Aorta (tissue), 5 donors: ENCODE measurements at places on chromosomes 1 and 21. TPM values are rescaled to one million over a fixed set of nuclear protein-coding genes. Genes with fewer than 3 reads are reported as not detected.
A peak's percentile ranks its signal among the peaks of the same experiment; 100 is the strongest.

GRCh38 chr1:220529521-220530020, 1.6 kb downstream of the MARK1 start:
- peaks cover 2% of the 10 kb centered on the region for H3K4me1 ChIP-seq
- peak overlapping the region; percentile 35 for H3K4me3 ChIP-seq
- peak overlapping the region; percentile 23 for H3K27ac ChIP-seq
- H3K27me3 ChIP-seq = no peaks in the 10 kb centered on the region

- H3K27ac ChIP-seq = no peak overlapping the region
- H3K4me1 ChIP-seq = no peaks in the 10 kb centered on the region
- H3K36me3 ChIP-seq = no peaks in the 10 kb centered on the region
- H3K27me3 ChIP-seq = no peaks in the 10 kb centered on the region
- no peak overlapping the region for H3K4me3 ChIP-seq
Measured at GRCh38 chr1:29772584-29773100, 536.3 kb downstream of the PTPRU start.

GRCh38 chr1:47424336-47424982, 8.4 kb downstream of the FOXE3 start:
- no peak overlapping the region for H3K4me3 ChIP-seq
- no peaks in the 10 kb centered on the region for H3K4me1 ChIP-seq
- no peaks in the 10 kb centered on the region for H3K27me3 ChIP-seq
- no peaks in the 10 kb centered on the region for H3K36me3 ChIP-seq
- H3K27ac ChIP-seq = no peak overlapping the region
- no peak for DNase-seq

ZNF593OS gene
- total RNA-seq = not detected

GRCh38 chr1:162680419-162681121, 48.3 kb downstream of the DDR2 start:
- H3K27me3 ChIP-seq = no peaks in the 10 kb centered on the region
- H3K27ac ChIP-seq = no peak overlapping the region
- no peak for DNase-seq
- H3K36me3 ChIP-seq = no peaks in the 10 kb centered on the region
- H3K4me3 ChIP-seq = no peak overlapping the region

ALX3 gene
- not detected for total RNA-seq

- DNase-seq = peak; percentile 90
- no peak overlapping the region for H3K4me3 ChIP-seq
- H3K27ac ChIP-seq = no peak overlapping the region
- no peaks in the 10 kb centered on the region for H3K4me1 ChIP-seq
- H3K36me3 ChIP-seq = no peaks in the 10 kb centered on the region
Measured at GRCh38 chr1:225467193-225468020, 39.6 kb upstream of the LBR start.

DNA sequence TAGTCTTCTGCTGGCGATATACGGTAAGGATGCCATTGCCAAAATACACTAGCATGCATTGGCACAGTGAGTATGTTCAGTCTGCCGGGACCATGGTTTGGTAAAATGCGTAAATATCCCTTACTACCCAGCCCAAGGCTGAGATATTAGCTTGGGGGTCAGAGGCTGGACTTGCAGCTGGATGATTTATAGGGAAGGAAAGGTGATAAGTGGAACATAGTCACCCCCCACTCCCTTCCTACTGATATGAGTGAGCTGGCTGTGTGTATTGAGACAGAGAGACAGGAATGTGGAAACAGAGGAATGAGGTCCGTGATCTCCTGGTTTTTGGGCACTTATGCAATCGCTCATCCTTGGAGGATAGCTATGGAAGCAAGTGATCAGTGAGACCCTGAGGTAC, 642.8 kb downstream of the KCNT2 start:
- no peaks in the 10 kb centered on the region for H3K27me3 ChIP-seq
- DNase-seq = no peak
- no peak overlapping the region for H3K4me3 ChIP-seq
- no peaks in the 10 kb centered on the region for H3K4me1 ChIP-seq

DNA sequence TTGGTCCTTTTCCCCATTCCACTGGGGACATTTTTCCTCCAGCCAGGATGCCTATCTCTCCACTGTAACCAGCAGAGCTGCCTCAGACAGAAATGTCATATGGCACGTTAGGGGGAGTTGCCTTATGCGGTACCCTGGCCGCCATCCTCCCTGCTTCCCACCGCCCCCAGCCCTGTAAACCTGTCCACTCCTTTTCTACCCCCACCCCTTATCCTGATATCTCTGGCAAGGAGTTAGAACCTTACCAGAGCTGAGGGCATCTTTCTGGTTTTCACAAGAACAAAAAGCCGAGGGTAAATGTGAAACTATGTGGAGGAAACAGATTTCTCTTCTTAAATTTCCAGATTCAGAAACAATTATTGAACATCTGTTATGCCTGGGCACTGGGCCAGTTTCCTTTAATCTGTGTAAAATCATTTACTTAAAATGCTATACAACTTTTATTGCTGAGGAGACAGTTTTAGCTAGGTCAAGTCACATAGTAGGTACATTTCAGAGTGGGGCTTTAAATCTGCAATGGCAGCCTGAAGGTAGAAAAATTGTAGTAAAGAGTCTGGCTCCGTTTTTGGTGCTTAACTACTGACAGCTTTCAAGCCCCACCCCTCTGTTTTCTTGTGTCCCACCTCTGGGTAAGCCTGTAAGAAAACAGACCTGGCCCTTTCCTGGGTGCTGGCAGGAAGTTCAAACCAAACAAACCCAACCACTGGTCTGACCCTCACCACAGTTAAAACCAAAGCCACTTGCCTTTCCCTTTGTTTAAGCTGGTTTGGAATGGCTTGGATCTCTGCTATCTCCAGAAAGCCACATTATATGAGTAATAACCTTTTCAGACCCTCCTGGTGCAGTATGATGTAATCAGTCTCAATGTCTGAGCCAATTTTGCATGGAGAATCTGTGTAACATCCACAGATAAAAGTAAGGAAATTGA, 319.0 kb downstream of the HHAT start:
- no peaks in the 10 kb centered on the region for H3K36me3 ChIP-seq
- H3K27me3 ChIP-seq = no peaks in the 10 kb centered on the region
- H3K4me1 ChIP-seq = no peaks in the 10 kb centered on the region
- no peak for DNase-seq
- H3K27ac ChIP-seq = no peak overlapping the region

COL16A1 gene
- total RNA-seq = 188 TPM

GRCh38 chr1:178940068-178940765, 69.3 kb upstream of the ANGPTL1 start:
- peaks cover 4% of the 10 kb centered on the region for H3K4me1 ChIP-seq
- peak overlapping the region; percentile 87 for H3K27ac ChIP-seq
- H3K27me3 ChIP-seq = no peaks in the 10 kb centered on the region
- H3K36me3 ChIP-seq = no peaks in the 10 kb centered on the region
- no peak overlapping the region for H3K4me3 ChIP-seq
- no peak for DNase-seq

DNA sequence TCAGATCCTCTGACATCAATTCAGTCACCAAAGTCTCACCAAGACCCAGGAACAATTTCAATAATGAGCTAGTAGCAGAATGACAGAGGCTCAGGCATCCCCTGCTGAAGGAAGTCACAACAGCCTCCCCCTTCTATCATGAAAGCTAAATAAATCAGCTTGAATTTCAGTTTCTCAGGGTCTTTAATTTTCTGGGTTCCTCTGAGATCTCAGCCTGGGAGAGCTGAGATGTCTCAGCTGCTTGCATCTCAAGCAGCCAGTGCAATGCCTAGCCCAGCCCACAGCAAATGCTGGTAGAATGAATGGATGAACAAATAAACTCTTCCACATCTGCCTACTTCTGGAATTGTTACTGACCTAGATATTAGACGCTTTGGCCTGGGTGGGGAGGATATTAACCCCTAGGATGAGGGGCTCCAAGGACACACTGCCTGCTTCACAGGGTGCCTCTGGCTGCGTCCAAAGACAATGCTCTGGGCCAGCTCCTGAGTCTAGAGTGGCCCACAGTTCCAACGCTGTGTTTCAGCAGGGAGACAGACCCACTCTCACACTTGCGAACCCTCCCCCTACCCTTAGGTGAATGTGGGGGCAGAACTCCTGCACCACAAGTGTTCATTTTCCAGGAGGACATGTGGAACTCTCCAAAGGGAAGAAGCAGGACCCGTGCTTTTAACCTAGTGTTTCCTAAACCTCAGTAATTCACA, 11.2 kb upstream of the LORICRIN start:
- no peak overlapping the region for H3K4me3 ChIP-seq
- no peak for DNase-seq
- H3K36me3 ChIP-seq = no peaks in the 10 kb centered on the region
- H3K27me3 ChIP-seq = no peaks in the 10 kb centered on the region
- no peak overlapping the region for H3K27ac ChIP-seq
- H3K4me1 ChIP-seq = no peaks in the 10 kb centered on the region

LCE2C gene
- not detected for total RNA-seq

DNA sequence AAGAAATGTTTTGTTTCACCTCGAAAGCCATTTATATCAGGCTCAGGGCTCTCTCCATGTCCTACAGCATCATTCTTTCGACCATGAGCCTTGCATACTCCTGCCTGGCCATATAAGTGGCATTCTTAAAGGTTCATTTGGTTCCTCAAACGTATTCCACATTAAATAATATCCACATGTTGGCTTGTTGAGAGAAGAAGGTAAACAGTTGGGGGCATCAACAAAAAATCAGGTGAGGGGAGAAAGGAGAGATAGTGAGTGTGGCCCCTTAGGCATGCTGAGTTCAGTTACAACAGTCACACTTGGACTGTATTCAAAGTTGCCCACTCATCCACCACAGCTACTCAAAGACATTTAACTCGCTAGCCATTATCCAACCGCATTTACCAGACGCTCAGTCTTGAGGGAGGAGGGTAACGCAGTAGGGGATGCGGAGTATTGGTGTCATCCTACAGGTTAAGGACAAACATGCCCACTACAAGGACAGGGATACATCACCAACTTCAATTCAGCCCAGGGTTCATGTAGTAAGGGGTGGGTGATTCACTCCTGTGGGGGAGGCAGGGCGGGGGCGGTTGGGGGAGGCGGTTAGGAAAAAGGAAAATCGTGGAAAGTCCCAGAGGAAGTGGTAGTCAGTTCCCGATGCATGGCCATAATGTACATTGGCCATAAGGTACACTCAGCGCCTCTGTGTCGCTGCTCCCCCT, 1.4 kb downstream of the ZNF697 start:
- H3K4me1 ChIP-seq = no peaks in the 10 kb centered on the region
- no peaks in the 10 kb centered on the region for H3K36me3 ChIP-seq
- DNase-seq = no peak
- H3K27ac ChIP-seq = no peak overlapping the region
- H3K27me3 ChIP-seq = no peaks in the 10 kb centered on the region

TSPAN2 gene
- total RNA-seq = 83.0 TPM

DNA sequence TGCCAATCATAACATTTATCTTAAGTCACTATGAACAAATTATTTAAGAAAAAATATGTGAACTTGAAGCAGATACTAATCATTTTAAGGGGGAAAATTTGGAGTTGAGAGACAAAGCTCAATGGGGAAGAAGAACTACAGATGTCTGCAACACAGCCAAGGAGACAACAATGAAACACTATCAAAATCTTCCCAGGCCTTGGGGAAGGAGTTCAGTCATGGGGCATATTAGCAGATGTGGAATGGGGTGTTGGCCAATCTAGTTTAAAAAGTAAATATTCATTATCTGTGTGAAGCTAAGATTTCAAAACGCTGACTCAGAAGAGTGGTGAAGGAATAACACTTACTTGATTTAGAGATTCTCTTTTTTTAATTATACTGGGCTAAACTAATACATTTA, 671.6 kb upstream of the ZP4 start:
- H3K4me3 ChIP-seq = no peak overlapping the region
- H3K27ac ChIP-seq = no peak overlapping the region
- H3K27me3 ChIP-seq = no peaks in the 10 kb centered on the region

DNA sequence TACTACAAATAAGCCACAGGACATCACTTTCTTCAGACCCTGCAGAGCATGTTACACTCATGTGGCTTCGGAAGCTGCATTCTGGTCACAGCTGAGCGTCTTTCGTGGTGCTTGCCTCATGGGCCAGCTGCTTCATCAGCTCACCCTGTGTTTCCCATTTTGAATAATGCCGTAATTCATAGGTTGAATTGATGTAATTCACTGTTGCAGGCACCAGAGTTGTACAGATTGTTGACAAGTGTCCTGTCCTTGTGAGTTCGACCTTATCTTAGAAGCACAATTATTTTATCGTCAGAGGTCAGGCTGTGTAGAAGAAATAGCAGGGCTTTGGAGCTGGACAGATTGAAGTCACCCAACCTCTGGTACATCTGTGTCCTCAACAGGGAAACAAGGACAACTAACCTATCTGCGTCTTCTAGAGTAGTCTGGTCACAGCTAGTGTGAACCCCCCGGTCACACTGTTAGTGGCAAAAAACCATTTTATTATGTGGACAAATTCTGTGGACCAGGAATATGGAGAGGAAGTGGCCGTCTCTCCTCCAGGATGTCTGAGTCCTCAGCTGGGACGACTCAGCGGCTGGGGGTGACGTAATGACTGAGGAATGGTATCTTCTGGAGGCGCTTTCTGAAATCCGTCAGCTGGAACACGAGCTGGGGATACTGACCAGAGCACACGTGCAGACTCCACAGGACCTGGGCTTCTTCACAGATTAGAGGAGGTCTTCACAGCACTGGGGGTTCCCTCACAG, 17.8 kb downstream of the PKNOX1 start:
- no peak overlapping the region for H3K4me3 ChIP-seq
- peak; percentile 66 for DNase-seq
- H3K36me3 ChIP-seq = no peaks in the 10 kb centered on the region
- no peaks in the 10 kb centered on the region for H3K27me3 ChIP-seq
- no peak overlapping the region for H3K27ac ChIP-seq

DNA sequence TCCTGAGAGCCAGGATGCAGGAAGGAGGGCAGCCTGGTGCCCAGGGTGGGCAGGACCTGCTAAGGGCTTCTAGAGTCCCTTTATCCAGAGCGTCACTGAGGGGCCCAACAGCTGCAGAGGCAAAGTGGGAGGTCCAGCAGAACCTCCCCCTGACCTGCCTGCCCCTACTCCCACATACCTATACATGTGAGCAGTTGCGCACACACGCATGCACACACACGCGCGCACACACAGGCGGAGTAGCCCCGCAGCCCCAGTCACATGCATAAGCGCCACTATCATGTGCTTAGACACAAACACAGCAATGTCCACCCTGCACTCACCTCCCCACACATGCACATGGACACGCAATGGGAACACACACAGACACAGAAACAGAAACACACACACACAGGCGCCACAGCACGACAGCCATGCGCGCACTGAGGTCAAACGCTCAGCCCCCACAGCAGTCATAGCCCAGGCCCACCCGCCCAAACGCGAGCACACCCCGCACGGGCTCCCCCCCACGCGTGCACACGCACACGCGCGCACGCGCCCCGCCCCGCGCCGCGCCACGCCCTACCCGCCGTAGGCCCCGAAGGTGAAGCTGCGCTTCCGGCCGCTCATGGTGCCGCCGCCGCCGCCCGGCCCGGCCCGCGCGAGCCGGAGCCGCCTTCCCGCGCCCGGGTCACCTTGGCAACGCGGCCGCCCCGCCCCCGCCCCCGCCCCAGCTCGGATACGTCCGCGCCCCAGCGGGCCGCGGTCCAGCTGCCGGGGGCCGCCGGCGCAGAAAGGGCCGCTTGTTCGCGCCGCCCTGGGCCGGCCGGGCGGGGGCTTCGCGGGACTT, 17.7 kb downstream of the RAP1GAP start:
- H3K36me3 ChIP-seq = no peaks in the 10 kb centered on the region
- H3K27me3 ChIP-seq = no peaks in the 10 kb centered on the region
- DNase-seq = no peak
- H3K27ac ChIP-seq = no peak overlapping the region
- H3K4me3 ChIP-seq = peak overlapping the region; percentile 39
- no peaks in the 10 kb centered on the region for H3K4me1 ChIP-seq

GRCh38 chr1:82185084-82185483, 384.4 kb downstream of the ADGRL2 start:
- peaks cover 8% of the 10 kb centered on the region for H3K4me1 ChIP-seq
- no peak overlapping the region for H3K4me3 ChIP-seq
- H3K27me3 ChIP-seq = no peaks in the 10 kb centered on the region
- DNase-seq = no peak
- H3K27ac ChIP-seq = no peak overlapping the region

GRCh38 chr21:35081861-35082260, 32.8 kb upstream of the RUNX1 start:
- no peaks in the 10 kb centered on the region for H3K4me1 ChIP-seq
- H3K27me3 ChIP-seq = no peaks in the 10 kb centered on the region
- no peaks in the 10 kb centered on the region for H3K36me3 ChIP-seq
- H3K27ac ChIP-seq = no peak overlapping the region
